H9 (cell line): ENCODE measurements at places on chromosomes 12 and 14.

- DNase-seq: peak; percentile 51
These were observed 146.3 kb downstream of the CAND1 start for GRCh38 chr12:67415473-67415872.

DNA sequence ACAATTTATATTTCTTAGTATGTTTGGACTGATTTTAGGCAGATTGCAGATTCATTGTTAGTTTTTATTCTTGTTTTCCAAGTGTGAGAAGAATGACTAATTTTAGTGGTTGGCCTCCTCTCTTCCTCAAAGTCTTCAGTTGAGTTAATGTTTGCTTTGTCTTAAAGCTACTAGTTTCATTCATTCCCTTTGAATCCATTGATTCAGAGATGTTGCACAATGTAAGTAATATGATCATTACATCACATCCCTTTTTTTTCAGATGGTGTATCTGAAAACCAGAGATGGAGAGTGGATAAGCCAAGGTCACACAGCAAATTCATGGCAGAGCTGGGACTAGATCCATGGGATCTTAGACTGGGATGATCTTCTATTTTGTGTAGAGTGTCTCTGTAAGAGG lies 577.5 kb downstream of the BCL11B start:
- no peak for DNase-seq

DNA sequence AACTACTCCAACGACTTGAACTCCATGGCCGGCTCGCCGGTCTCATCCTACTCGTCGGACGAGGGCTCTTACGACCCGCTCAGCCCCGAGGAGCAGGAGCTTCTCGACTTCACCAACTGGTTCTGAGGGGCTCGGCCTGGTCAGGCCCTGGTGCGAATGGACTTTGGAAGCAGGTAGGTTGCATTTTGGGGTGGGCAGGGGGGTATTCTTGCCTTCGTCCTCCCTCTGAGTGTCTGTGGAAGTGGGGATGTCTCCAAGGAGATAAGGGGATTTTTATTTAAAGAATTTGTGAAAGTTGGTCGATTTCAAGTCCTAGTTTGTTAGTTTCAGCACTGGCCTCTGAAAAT lies 1.3 kb downstream of the ASCL1 start:
- DNase-seq: no peak

DNA sequence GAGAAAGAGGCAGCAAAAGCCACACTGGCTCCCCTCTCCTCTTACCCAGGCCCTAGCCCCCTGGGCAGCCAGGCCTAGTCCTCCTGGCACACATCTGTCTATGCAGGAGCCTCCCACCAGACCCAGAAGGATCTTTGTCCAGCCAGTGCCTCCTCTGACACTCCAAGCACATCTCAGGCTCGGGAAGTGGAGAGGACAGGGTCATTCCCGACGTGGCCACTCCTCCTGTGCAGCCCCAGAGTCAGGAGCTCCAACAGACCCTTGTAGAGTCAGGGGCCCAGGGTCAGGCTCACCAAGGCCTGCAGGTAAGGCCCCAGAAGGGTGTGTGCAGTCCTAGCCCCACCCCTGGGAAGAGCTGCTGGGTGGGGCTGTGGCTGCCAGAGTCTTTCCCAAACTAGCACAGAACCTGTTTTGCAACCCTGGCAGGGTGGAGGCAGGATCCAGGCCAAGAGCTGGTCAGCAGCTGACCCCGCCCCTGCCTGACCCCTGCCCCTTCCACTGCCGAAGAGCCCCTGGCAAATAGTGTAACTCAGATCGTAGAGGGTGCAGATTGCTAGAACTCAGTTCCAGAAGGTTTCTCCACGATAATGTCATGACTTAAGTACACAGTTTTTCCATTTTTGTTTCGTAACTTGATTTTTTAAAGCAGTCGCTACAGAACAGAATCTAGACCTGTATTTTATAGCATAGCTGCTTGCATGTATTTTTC lies 26.6 kb upstream of the PNMA1 start:
- DNase-seq: peak; percentile 86

DNA sequence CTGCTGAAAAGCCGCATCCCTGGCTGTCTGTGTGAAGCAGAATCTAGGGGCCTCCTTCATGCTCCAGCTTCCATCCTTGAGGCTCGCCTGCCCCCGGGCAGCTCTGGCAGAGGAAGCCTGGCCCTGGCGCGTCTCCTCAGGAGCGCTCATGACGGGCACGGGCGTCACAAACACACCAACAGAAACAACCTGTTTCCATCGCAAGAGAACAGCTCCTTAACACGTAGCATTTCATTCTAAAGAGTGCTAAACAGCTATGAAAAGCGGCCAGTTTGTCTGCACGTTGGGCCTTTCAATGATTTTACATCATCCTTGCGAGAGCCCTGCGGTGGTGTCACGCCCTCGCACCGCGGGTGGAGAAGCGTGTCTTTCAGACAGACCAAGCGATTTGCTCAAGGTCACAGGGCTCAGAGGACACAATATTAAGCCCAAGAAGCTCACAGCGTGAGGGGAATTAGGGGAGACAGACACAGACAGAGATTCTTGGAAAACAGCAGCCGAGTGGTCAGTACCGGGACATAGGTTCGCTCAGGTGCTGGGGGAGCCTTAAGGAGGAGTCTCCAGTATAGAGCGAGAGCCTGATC lies 4.9 kb downstream of the ADGRD1 start:
- no peak for DNase-seq

DNA sequence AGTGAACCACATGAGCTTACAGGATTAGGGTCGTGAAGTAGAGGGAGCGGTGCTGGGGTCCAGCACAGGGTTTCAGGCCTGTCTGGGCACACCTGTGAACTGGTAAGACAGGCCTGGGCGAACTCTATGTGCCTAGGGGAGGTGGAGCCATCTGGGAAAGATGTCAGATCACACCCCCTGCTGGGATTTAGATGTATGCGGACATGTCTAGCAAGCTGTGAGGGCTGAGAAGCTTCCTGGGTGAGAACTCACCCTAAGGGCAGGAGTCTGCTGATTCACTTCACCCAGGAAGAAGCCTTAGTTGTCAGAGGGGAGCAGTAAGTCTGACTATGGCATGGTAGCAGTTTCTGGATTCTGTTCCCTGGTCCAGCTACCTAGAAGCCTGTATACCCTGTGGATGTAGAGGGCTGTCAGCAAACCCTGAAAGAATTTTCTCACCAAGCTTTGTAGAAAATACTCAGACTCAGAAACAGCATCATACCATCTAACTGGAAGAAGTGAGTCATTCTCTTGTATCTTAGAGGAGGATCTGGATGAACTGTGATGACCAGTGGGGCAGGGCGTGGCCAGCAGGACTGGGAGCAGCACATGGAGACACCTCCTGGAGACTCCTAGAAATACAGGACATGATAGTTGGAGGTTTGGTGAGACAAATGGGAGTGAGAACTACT lies 11.2 kb upstream of the PYGL start:
- DNase-seq: peak; percentile 85

DNA sequence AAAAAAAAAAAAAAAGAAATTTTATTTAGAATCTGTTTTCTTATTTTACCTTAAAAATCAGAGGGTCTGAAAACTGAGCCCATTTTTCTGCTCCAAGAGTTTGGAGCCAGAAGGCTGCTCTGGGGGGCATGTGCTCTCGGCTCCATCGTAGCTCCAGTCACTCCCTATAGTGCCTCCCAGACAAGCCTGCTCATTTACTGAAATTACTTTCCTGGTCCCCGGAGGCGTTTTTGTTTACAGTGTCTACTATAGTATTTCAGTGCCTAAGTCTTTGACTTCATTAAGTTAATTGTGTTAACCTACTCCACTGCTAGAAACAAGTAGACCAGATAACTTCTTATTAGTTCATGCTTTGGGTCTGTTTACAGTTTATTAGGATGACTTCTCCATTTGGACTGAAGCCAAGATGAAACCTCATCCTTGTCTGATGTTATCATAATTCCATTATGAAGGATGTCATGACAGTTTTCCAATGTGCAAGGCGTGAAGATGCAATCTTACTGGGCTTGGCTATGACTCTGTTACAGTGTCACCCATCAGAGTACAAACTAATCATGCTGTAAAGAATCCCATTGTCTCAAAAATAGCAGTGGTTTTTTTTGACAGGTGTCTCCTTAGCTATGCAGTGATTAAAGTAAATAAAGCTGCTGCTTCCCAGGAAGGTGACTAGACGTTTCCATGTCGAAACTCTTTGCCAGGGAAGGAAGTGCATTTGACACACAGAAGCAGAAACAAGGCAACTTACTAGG lies 182.3 kb downstream of the TMEM132C start:
- no peak for DNase-seq

DNA sequence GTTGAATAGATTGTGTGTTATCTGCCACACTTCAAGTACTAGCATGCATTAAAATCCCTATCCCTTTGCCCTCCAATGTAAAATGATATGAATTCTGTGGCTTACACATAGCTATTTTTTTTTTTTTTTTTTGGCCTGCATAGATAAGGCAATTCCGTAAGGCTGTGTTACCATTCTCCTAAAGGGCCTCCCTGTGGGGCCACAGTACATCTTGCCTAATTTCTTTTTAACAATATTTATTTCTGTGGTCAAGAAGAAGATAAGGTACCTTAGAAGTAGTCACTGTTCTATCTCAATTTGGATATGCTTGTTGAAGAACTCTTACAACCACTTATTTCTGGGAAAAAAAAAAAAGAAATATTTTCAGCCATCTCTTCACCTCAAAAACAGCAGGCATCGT lies 19.8 kb downstream of the FLRT2 start:
- no peak for DNase-seq

DNA sequence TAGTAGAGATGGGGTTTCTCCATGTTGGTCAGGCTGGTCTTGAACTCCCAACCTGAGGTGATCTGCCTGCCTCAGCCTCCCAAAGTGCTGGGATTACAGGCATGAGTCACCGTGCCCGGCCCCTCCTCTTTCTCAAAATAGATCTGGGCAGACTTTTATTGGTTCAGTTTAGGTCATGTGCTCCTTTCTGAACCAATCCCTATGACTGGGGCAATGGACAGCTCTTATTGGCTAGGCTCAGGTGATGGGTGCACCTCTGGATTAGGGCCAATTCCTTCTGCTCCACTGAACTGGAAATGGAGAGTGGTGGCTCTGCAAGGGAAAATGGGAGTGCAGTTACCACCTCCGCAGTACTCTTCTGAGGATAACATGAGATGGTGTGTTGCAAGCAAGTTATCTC lies 6.2 kb upstream of the ATP6V0A2 start:
- DNase-seq: no peak

DNA sequence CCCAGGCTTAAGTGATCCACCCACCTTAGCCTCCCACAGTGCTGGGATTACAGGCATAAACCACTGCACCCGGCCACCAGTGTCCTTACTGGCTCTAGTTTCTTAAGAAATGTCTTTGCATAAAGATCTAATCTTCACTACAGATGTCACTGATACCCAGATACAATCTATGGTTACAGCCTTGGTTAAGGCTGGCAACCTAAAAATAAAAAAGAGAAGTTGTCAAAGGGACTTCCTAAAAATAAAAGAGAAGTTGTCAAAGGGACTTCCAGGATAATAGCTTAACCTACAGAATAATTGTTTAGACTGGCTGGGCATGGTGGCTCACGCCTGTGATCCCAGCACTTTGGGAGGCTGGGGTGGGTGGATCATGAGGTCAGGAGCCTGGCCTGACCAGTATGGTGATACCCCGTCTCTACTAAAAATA lies 27.6 kb downstream of the ETFBKMT start:
- no peak for DNase-seq

GRCh38 chr14:56491299-56492285 lies 88.0 kb upstream of the TMEM260 start:
- peak; percentile 86 for DNase-seq

- DNase-seq: peak; percentile 22
These were observed 20.1 kb upstream of the SLC6A12 start for GRCh38 chr12:234019-234418.
